ENCODE measurements at places on chromosomes 5 and 9.

- DNase-seq: no peak
Measured at GRCh38 chr5:118007262-118007661, 981.1 kb downstream of the DTWD2 start.

GRCh38 chr9:126842977-126843799 is 17.3 kb upstream of the ZBTB34 start:
- DNase-seq: no peak

DNA sequence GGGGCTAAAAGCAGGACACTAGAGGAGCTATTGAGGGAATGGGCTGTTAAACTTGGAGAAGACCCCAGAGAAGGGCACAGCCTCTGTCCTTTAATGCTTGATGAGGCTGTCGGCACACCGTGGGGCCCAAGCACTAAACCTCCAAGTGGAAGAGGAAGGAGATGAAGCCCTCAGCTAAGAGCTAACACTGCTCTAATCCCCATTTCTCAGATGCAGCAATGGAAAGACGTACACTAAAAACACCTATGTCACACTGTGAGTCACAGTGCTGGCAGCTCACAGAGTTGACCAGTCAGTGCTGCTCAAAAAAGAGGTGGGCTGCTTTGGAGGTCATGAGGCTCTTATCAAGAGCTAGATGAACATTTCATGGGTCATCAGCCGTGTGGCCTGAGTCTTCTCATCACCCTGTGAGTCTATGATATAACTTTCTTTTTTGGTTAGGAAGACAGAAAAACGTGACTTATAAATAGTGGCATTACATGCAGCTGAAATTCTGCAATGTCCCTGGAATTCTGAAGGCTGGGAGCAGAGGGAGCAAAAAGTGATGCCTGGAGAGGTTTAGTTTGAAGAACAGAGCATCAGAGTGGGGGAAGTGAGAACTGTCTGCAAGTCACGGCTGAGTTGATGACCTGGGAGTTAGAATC is 21.5 kb downstream of the TNFSF8 start:
- no peak for DNase-seq

- no peak for DNase-seq
Measured at GRCh38 chr9:104779946-104780535, 16.1 kb downstream of the NIPSNAP3B start.

DNA sequence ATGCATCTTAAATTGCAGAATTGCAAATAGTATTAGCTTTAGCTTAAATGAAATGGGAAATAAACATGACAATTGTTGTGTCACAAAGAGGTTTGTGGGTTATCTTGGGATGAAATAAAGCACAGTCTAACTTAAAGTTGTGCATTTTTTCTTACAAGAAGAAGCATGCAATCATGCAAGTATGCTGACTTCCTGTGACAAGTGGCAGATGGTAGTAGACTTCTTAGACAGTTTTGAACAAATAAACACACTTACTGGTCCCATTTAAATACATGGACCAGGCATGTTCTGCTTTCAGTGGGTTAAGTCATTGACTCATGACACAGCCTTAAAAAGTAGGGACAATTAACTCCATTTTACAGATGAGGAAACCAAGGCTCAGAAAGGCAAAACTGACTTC is 15.9 kb upstream of the C5orf63 start:
- DNase-seq: no peak

DNA sequence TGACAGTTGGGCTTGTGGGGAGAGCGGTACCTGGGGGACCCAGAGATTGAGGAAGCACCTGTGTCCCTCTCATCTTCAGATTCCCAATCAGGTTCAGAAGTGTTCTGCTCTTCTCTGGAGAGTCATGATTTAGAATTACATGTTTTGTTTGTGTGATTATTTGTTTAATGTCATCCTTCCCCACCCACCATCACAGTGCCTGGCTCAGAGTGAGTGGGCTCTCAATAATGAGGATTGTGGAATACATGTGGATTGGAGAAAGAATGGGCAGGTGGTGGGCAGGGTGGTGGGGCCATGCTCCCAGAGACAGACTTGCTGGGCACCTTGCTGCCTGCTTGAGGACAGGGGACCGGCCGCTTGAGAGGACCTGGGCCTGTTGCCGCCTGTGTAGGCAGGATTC is 88.0 kb downstream of the PPARGC1B start:
- DNase-seq: no peak

DNA sequence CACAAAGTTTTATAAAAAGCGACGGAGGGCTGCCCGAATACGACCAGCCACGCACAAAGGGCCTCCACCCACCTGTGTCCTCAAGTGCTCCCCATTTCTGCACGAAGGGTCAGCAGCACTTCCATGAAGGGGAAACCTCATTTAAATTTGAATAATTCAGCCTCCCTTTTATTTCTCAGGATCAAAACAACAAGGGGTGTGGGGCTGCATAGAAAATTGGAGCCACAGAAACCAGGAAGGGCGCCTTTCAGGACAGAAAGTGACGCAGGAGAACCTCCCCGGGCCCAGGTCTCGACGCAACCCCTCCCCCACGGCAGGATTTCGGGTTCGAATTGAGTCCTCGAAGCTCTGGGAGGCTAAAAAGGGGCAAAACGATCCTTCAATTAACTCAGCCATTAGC is 2.1 kb downstream of the NRARP start:
- DNase-seq: no peak

DNA sequence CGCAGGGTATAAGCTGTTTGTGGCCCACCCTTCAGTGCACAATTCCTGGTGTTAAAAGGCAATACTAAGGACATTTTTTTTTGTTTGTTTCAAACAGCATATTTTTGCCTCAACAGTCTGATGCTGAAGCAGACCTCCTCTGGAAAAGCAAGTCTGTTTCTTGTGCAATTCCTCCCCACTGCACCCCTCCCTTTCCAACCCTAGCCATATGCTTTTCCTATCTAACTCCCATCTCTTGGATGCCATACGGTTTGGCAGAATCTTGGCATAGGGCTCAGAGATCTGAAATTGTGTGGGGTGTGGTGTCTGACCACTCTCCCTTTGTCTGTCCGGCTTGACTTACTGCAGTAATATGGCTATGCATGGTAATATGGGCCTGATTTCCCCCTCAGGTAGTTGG is 161.6 kb downstream of the TMEM38B start:
- no peak for DNase-seq

DNA sequence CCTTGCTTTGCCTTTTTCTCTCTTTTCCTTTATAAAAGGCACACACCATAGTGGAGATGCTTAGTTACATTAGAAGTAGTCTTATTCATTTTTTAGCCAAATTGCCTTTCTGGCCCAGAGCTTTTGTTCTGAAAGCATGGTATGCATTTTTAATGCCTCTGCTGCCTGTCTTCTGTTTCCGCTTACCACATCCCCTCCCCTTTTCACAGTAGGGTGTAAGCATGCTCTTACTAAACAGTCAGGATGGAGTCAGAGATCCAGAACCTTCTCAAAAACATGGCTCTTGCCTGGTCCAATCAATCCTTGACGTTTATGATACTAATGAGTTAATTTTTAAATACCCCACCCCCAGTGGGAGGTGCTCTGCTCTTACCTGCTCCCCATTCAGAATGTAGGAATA is 22.5 kb downstream of the PPP3R2 start:
- DNase-seq: no peak

GRCh38 chr9:130921989-130922892 is 16.8 kb downstream of the FIBCD1 start:
- no peak for DNase-seq

DNA sequence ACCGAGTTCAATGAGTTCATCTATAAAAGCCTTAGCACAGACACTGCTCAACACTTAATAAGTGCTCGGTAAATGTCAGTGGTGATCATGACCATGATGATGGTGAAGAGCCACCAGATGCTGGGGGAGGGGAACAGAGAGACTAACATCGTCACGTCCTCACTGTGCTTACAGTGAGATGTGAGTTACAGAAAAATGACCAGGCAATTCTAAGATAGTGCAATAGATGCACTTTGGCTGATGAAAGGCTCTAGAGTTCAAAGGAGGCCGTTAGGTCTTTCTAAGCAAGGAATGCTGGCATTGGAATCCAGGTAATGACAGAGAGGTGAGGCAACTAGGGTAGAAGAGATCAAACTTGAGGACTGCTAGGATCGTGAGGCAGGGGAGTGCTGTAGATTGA is 36.7 kb downstream of the ARL15 start:
- DNase-seq: no peak

GRCh38 chr5:33612386-33612785 is 171.6 kb downstream of the TARS1 start:
- DNase-seq: no peak

DNA sequence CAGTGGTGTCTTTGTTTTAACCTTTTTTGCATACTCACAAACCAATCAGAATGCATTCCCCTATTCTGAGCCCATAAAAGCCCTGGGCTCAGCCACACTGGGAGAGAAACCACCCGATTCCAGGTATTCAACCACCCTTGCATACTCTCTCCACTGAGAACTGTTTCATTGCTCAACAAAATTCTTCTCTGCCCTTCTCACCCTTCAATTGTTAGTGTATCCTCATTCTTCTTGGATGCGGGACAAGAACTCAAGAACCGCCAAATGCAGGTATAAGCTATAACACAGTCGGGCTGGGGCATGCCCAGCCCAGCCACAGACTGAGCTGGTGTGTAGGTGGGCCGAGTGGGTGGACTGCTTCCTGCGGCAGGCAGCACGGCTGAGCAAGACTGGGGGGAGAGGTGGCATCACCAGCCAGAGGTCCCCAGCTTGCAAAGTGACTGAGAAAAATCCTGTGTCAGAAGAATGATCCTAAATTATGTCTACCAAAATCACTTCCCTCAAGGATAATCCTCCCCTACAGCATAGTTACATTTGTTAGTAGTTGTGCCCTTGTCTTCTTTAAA is 141.0 kb downstream of the SSBP2 start:
- DNase-seq: no peak

DNA sequence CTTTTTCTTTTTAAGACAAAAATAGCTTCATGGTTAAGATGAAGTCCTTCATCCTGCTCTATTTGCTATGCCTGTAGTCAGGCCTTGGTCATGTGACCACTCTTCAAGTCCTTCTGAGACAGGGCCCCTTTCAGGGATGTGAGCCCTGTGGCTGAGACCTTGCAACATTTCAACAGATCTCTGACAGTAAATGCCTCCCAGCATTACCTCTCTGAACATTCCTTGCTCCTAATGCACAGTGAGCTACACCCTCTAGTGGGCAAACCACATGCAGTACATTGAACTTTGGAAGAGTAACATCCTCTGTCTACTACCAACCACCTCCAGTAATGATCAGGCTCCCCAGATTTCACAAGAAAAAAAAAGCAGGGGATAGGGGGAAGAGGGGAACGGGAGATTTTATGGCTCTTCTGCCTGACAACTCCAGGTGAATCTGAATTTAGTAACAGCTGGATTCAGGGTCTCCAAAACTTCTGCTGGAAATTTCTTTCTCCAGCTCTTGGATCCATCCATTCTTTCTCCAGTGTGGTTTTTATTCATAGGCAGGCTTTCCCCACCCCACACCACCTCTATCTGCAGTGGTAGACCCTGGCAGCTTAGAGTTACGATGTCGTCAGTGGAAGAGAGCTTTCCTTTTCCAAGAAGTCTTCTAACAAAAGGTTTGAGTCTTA is 8.9 kb upstream of the FBXO38 start:
- no peak for DNase-seq

GRCh38 chr5:12272389-12272788 is 368.1 kb upstream of the CTNND2 start:
- DNase-seq: no peak

Measured in stimulated activated CD8-positive, alpha-beta memory T cell treated with anti-CD3 and anti-CD28 coated beads, Interleukin-15, amount 100 ng/mL, for 4 hours (primary cell).